ENCODE measurements at places on chromosomes 5 and 9.
A peak's percentile ranks its signal among the peaks of the same experiment; 100 is the strongest.

- DNase-seq = no peak
These were observed 77.0 kb upstream of the PLPP6 start for GRCh38 chr9:4585135-4585534.

GRCh38 chr5:27242258-27242626 is 203.9 kb upstream of the CDH9 start:
- DNase-seq = no peak

DNA sequence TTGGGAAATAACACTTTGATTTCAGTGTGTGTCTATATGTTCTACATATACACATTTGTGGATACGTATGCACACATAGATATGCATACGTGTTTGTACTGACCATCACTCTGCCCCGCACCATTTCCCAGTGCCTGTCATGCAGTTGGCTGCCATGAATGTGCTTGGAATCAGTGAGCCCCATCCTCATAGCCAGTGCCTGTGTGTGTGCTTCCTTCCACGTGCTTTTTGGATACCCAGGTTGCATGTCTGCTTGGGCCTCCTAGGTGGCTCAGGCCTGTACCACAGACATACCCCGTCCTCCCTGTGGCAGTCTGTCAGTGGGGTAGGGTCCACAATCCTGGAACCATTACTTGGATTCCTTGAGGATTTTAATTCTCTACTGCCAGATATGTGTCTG is 243.6 kb downstream of the FANCC start:
- DNase-seq = no peak

GRCh38 chr5:124182133-124182532 is 564.3 kb downstream of the ZNF608 start:
- no peak for DNase-seq

DNA sequence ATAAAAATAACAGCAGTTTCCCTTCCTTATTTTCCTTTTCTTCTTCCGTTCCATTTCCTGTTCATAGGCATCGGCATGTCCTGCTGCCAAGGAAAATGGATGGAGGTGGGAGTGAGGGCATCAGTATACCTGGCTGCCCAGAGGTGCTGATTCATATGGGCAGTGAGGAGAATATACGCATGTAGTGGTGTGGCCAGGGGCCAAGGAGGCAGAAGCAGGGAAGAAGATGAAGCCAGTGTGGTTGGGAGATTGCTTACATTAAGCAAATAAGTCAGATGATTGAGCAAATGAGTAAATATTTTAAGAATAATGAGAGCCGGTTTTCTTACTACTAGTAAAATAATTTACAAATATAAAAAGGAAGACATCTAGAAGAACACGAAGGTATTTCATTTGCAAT is 344.9 kb upstream of the PAPPA start:
- DNase-seq = no peak

DNA sequence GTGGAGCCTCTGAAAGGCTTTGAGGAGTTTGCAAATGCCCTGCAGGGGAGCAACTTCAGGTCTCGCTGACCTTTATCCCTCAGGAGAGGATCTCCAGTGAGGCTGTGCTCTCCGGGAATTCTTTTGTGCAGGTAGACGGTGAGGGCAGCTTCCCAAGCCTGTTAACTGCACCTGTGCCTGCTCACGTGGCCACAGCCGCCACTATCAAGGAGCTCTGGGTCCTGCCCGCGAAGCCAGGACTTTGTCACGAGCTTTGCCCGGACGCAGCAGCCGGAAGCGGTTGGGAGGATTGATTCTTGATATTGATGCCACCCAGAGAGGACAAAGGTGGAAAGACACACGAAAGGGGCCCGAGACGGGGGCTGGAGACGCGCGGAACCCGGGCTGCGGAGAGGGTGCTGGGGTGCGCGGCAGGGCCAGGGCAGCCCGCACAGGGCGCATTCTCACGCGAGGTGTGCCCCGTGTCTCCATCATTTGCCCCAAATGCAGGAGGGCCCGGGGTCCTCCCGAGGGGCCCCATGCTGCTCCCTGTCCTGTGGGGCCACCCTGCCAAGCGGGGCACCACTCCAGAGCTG is 18.2 kb downstream of the SLC9A3 start:
- no peak for DNase-seq

GRCh38 chr9:89594811-89595550 is 9.8 kb upstream of the GADD45G start:
- no peak for DNase-seq

GRCh38 chr9:110278080-110278707 is 21.9 kb upstream of the TXN start:
- DNase-seq = no peak

- no peak for DNase-seq
These were observed 8.6 kb upstream of the SV2C start for GRCh38 chr5:76074487-76075065.

GRCh38 chr9:9002826-9003583 is 1203.4 kb upstream of the DMAC1 start:
- DNase-seq = peak; percentile 21

DNA sequence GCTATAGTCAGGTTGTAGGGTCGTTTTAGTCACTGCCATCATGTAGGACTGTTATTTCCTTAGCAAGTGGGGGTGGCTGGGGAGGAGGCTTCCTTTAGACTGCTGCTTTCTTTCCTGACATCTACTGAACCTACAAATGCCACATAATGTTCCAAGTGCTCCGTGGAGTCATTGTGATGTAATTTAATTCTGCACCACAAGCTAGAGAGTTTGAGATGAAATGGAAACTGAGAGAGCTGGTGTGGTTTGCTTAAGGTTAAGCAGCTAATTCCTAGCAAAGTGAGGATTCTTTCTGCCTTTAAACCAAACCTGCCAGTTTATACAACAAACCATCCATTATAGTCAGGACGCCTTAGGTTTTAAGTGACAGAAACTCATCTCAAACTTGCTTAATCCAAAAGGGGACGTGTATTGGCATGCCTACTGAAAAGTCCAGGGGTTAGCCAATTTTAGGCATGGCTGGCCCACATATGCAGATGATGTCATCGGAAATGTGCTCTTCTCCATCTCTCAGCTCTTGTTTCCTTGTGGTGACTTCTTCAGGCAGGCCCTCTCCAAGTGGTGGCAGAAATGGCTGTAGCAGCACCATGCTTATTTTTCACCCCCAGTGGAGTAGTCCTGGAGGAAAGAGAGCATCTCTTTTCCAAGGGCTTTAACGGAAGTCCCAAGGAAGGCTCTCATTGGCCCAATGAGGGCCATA is 30.5 kb downstream of the ZNF618 start:
- DNase-seq = no peak

DNA sequence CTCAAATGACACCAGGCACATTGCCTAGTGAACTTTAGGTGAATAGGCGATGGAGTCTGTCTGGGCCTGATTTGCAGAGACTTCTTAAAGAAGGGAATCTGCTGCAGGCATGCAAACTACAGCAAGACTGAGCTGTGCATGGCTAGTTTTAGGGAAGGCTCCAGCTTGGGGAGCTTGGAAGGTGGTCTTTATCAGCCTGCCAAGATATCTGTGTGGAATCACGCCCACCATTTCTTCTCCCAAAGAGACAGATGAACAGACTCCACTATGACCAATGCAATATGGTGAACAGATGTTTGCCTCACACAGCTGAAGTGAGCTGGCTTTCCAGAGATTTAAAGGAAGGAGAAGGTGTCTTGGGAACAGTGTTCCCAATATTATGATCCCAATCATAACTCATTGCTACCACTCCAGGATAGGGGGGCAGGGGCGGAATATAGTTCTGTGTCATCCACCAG is 129.0 kb upstream of the HMHB1 start:
- DNase-seq = no peak

GRCh38 chr9:93126151-93126781 is 7.8 kb downstream of the NINJ1 start:
- no peak for DNase-seq

DNA sequence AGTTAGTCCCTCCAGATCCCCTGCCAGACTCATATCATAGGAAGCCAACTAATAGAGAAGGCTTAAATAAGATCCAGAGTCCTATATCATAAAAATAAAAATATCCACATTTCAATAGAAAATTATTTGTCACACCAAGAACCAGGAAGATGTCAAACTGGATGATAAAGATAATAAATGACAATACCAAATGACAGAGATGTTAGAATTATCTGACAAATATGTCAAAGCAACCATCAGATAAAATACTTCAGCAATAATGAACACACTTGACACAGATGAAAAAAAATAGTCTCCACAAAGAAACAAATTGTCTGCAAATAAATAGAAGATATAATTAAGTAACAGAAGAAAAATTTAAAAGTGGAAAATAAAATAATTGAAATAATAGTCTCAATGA is 300.7 kb upstream of the FTMT start:
- DNase-seq = no peak

DNA sequence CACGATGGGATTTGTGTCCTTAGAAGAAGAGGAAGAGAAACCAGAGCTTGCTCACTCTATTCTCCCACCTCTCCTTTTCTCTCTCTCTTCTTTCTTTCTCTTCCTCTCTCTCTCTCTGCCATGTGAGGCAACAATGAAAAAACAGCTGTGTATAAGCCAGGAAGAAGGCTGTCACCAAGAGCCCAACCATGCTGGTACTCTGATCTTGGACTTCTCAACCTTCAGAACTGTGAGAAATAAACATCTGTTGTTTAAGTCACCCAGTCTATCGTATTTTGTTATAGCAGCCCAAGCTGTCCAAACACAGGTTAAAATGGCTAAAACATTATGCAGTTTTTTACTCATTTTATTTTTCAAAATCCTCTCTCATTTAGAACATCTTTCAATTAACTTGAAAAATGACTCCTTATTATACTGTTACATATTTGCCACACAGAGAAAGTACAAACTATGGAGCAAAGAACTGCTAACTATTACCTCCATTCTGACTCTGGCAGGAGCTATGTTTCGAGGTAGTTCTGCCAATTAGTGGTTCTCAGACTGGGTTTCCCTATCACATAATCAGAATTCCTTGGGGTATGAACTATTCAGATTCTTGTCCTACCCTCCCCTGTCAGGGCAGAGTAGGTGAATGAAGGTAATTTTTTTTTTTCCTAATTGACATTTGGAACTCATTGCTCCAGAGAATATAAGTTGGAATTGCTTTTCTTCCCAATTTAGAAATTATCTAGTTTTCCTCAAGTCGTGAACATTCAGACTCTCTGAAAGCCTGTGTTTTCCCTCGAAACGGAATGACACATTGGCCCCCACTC is 434.6 kb downstream of the ENC1 start:
- no peak for DNase-seq

GRCh38 chr9:83469722-83470121 is 68.5 kb downstream of the FRMD3 start:
- DNase-seq = no peak

- DNase-seq = no peak
These were observed 101.2 kb downstream of the AOPEP start for GRCh38 chr9:94827584-94828304.

- DNase-seq = no peak
These were observed 158.4 kb downstream of the CPLANE1 start for GRCh38 chr5:37090781-37091180.

DNA sequence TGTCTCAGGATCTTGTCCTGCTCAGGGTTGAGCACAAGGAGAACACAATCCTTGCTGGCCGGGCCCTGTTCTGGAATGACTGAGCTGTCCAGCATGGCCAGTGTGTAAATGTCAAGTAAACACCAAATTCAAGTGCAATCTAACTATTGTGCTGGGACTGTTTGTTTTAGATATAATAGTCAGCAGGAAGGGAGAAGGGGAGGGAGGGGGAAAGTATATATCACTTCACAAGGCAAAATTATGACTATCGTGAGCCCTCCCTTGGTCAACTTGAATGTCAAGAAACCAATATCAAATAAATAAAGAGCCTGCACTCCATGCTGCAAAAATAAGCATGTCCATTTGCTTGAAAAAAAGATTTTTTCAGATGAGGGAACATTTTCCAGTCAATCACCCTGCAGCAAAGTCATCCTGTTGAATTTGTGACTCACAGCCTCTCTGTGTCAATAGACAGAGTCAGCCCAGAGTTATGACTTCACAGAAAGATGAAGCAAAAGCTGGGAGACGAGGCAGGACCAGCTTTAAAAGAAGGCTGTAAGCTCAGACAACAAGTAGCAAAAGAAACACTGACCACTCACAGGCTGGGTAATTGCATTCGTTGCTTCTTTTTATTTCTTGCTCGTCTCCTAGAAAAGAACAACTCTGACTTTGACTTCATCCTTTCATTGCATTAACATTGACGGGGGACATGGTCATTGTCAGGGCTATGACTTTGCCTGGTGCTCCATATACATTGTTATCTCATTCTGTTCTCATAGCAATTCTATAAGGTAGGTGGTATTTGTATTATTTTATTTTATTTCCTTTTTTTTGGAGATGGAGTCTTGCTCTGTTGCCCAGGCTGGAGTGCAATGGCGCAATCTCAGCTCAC is 15.3 kb upstream of the KLF4 start:
- peak; percentile 48 for DNase-seq

DNA sequence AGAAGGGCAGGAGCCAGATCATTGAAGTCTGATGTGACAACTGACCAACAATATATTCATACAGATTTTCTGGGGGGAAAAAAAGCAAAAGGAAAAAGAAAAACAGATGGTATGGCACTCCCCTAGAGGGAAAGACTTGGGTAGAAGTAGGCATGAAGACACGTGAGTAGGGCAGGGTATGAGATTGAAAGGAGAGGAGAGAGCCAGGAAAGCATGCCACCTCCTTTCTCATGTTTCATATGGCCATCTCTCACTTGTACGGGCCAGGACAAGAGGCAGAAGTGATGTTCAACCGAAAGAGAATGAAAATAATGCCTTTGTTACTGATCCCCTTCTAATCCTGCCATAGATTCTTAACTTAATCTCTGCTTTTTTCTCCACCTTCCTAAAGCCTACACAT is 139.0 kb upstream of the ACTBL2 start:
- DNase-seq = no peak

DNA sequence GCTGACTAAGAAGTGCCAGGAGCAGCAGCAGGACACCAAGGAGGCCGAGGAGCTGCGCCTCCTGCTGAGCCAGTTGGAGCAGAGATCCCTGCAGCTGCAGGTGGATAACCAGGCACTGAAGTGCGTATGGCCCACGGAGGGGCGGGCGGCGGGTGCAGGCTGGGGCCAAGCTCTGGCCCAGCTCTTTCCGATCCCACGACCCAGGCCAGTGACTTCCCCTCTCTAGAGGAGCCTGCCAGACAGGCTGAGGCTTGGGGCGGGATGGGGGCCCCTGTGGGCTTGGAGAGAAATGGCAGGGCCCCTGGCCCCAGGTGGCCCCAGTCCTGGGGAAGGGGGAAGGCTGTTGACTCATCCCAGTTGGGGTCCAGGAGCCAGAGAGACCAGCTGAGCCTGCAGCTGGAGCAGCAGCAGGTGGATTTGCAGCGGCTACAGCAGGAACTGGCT is 3.6 kb downstream of the PTRH1 start:
- DNase-seq = no peak

- no peak for DNase-seq
These were observed 48.6 kb downstream of the UGCG start for GRCh38 chr9:111945216-111945615.

All from fibroblast of skin of left quadriceps (primary cell).